ENCODE measurements at places on chromosomes 5 and 9.
A peak's percentile ranks its signal among the peaks of the same experiment; 100 is the strongest.

GRCh38 chr5:16508730-16509531, 43.3 kb upstream of the ZNF622 start:
- no peak for DNase-seq

DNA sequence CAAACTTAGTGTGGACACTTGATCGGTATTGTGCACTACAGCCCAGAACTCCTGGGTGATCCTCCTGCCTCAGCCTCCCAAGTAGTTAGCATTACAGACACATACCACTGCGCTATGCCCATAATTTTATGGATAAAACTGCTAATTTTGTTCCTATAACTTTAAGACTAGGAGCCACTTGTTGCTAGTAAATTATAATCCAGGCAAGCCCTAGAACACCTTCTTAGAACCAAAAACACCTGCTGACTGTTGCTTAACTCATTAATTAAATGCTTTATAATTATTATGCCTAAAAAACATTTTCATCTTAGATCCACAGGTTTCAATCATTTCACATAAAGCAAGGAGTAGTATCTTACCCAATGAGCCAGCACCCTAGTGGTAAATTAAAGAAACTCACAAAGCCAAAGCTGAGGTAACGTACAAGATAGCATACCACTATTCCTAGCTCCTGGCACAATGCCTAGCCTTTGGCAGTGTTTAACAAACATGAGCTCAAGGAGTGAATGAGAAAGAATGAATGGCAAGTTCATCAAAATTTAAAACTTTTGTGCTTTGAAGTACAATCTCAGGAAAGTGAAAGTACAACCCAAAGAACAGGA, 5.4 kb downstream of the MRPS27 start:
- peak; percentile 13 for DNase-seq

DNA sequence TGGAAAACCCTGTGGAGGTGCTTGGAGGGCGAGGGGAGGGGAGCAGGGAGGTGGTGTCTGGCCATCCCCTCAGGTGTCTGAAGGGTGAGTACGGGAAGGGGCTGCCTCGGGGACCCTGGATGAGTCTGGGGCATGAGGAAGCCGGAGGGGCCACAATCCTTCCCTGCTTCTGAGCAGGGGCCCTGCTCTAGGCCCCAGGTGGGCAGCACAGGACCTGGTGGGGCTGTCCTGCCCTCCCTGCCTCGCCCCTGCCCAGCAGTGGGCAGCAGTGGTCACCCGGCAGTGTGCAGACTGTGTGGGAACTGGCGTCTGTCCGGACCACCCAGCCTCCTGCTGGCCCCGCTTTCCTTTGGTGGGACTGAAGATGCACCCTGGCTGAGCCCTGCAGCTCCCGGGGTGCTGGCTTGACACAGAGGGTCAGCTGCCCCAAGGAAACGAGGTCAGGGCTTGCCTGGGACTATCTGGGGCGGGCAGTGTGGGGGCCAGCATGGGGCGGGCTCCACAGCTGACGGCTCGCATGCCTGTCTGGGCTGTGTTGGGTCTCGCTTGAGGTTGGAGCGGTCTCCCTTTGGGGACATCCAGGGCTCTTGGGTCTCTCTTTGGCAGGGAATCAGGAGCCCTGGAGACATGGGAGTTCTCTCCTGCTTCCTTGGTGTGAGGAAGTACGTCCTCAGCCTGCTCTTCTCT, 26.1 kb downstream of the RXRA start:
- DNase-seq: no peak

DNA sequence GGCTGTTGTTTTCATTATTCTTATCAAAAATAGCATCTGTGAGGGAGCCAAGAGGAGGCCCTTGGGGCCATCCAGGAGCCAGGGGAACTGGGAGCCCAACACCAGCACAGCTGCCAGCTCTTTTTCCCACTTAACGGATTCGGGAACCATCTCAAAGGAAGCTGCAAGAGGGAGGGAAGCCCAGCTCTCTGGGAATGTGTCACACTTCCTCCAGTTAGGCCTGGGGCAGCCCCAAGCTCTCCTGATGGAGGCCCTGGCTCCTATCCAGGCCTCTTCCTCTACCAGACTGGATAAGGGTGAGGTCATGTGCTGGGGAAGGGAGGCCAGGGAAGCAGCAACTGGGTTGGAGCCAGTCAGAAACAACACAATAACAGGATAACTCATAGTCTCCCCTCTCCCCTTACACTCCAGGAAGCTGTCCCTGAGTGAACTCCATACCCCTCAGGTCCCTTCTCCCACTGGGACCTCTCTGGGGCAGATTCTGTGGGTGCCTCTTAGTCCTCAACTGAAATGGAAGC, 12.7 kb downstream of the CSF2 start:
- DNase-seq: no peak

- peak; percentile 18 for DNase-seq
These were observed 20.0 kb downstream of the JMY start for GRCh38 chr5:79255786-79256557.

DNA sequence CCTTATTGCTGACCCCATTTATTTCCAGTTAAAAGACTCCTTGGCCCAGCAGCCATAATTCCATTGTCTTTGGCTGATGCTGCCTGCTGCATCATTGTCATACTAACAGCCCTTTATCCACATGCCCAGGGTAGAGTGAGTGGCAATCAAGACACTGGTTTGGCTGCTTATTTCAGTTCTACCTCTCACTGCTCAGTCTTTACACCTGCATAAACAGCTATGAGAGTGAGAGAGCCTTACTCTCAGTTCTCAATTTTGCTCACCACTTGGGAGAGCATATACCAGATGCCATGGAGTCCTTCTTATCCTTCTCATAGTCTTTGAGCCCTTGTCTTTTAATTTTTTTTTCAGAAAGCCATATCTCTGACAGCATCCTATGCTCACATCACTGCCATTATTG, 596.9 kb upstream of the CYLC2 start:
- no peak for DNase-seq

Measured in HuH-7.5 (cell line).